ENCODE measurements at places on chromosomes 13 and 19.

DNA sequence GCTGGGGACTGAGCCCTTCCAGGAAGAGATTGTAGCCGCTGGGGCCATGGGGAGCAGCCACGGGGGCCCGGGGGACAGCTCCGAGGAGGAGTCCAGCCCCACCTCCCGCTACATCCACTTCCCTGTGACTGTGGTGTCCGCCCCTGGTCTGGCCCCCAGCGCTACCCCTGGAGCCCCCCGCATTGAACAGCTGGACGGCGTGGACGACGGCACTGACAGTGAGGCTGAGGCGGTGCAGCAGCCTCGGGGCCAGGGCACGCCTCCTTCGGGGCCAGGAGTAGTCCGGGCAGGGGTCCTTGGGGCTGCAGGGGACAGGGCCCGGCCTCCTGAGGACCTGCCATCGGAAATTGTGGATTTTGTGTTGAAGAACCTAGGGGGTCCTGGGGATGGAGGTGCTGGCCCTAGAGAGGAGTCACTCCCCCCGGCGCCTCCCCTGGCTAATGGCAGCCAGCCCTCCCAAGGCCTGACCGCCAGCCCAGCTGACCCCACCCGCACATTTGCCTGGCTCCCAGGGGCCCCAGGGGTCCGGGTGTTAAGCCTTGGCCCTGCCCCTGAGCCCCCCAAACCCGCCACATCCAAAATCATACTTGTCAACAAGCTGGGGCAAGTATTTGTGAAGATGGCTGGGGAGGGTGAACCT lies 9.6 kb downstream of the IGFLR1 start:
- no peak for DNase-seq

DNA sequence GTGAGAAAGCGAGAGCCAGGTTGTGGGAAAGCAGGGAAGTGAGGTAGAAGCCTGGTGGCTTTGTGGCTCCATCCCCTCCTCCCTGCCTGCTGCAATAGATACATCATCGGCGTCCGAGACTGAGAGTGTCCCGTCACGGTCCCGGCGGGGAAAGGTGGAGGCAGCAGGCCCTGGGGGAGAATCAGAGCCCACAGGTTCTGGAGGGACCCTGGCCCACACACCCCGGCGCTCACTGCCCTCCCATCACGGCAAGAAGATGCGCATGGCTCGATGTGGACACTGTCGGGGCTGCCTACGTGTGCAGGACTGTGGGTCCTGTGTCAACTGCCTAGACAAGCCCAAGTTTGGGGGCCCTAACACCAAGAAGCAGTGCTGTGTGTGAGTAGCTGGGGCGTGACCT lies 5.1 kb downstream of the KMT2B start:
- no peak for DNase-seq

GRCh38 chr19:10343495-10343894 lies 4.1 kb upstream of the ICAM3 start:
- DNase-seq: no peak

DNA sequence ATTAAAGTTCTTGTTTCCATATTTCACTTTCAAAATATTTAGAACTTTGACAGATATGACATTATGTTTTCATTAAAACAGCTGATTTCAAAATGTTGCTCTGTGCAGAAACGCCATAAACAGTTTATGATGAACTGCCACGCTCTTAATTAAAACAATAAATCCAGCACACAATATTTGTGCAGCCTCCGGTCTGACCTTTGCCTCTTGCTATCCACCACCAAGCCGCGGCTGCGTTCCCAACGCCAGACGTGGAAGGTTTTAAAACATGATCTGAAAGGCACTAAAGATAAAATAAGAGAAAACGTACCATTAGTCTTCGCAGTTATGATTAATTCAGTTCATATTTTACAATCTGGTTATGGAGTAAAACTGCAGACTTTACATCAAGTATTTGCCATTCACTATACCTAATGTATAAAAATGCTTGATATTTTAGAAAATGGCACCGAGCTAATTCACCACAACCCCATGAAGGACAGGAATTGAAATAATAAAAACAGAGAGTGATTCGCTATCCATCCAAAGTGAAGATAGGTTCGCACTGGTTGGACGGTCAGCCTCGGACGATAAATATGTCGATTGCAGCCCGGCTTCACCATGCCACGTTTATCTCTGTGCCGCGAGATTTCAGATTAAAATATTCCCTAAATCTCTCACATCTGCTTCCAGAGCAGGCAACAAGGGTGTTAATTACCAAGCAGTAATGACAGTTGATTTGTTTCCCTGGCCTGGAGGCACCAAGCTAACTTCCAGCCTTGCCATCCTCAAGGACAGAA lies 103.3 kb upstream of the ZNF507 start:
- DNase-seq: no peak

DNA sequence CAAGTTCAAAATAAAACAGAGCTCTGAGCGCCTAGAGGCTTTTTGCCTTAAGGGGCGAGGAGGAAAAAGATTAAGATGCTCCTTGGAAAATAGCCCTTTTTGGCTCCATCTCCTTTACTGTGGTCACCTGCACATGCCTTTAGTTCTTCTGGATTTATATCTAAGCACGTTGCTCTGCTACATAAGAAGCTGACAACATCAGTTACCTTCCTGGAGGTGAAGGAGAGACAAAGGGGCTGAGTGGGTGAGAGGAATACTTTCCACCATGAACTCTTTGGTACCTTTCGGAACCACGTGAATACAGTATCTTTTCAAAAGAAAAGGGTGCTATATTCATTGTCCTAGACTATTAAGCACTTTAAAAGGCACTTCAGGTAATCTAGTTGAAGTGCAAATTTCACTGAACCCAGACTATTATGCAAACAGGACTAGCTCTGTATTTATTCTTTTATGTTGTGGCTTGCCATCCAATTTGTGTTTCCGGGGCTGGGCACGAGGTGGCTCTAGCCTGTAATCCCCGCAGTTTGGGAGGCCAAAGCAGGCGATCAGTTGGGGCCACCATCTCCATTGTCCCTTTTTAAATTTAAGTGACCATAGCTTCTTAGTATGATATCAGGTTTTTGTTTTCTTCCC lies 201.5 kb downstream of the TM9SF2 start:
- no peak for DNase-seq

- no peak for DNase-seq
Observed at GRCh38 chr13:98976941-98977340, 923 bp downstream of the DOCK9 start.

DNA sequence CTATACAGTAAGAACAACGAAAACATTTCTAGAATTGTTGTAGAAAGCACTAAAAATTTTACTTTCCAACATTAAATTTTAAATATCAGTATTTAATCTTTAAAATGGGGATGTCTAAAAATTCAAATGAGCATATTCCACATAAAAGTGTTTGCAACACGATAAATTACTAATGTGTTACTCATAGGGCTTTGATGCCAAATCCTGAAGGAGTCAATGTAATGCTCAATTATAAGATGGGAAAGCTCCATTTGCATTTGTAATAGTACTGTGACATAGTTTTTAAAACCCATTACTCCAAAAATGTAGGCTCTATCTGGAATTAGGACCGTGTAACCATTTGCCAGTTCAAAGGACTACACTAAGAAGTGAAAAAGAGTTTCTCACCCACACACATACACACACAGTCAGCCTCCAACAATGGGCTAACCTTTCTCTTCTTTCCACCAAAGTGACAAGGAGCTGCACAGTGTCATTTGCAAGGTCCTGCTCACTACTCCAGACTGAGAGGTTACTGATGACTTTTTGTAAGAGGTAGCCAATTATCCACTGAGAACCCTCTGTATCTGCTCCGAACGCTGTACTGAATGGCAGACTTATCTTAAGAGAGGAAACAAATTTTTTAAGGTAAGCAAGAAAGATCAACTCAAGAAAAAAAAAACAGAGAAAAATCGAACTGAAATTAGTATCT lies 26.1 kb upstream of the EEF1AKMT1 start:
- no peak for DNase-seq

- no peak for DNase-seq
Observed at GRCh38 chr19:11092181-11092538, 2.9 kb downstream of the LDLR start.

DNA sequence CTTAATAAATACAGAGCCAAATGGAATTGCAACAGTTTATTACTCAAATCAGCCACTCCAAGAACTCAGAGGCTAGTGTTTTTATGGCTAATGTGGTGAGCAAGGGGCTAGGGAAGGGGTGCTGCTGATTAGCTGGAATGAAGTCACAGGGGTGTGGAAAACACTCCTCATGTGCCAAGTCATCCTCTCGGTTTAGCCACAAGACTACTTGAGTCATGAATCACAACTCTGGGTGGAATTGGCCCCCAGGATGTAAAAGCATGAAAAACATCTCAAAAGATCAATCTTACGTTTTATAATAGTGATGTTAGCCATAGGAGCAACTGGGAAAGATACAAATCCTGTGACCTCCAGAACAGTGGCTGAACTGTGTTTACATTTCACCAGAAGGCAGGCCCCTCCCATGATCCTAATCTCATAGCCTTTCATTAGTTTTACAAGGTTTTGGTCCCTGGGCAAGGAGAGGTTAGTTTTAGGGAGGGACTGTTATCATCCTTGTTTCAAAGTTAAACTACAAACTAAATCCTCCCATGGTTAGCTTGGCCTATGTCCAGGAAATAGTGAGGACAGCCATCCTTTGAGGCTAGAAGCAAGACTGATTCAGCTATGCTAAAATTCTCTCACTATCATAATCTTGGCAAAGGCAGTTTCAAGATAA lies 2020.1 kb upstream of the PCDH20 start:
- DNase-seq: no peak

DNA sequence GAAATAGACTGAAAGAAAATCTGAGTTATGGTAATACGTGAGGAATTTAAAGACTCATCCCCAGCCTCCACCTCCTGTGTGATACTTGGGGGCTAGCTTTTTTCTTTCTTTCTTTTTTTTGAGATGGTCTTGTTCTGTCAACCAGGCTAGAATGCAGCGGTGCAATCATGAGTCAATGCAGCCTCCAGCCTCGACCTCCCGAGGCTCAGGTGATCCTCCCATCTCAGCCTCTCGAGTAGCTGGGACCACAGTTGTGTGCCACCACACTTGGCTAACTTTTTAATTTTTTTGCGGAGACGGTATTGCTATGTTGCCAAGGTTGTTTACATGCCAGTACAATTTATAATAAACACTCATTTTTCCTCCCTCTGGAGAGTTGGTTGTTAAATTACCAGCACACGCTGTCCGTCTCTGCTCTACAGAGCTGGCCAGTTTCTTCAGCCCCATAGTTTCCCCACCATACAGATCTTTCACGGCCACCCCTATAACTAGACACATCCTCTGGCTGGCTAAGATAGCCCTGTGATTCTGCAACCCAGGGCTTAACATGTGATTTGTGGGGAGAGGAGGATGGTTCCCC lies 4.8 kb downstream of the TNFSF9 start:
- no peak for DNase-seq

GRCh38 chr13:51801631-51802099 lies 2.3 kb downstream of the DHRS12 start:
- DNase-seq: no peak

DNA sequence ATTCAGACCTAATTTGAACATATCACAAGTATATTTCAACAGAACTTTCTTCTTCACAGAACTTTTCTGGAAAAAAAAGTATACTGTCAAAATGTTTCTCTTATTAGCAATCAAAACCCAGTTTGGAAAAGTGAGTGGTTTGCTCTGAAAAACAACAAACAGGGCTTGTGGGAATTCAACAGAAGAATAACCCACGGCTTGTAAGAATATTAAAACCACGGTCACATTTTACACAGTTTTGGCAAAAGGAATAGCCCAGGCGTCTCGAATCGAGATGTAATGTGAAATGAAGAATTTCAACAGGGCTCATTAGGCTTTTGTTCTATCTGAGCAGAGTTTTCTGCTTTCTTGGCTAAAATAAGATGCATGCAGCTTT lies 70.7 kb downstream of the COL4A2 start:
- no peak for DNase-seq

DNA sequence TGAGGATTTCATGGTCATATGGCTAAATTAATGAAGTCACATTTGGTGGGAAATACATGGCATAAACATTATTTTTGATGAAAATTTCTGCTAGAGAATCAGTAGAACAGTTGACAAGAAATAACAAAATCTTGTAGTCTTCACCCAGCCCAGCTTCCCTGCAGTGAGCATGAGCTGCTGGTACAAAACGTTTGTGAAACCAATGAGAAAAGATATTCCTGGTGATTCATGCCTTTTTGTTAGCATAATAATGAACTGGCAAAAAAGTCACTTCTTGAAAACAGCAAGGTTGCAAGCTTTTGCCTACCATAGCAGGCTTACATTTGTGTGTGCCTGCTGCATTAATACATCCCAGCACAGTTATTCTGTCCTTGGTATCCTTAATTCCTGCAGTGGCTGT lies 475.9 kb upstream of the HTR2A start:
- DNase-seq: no peak

DNA sequence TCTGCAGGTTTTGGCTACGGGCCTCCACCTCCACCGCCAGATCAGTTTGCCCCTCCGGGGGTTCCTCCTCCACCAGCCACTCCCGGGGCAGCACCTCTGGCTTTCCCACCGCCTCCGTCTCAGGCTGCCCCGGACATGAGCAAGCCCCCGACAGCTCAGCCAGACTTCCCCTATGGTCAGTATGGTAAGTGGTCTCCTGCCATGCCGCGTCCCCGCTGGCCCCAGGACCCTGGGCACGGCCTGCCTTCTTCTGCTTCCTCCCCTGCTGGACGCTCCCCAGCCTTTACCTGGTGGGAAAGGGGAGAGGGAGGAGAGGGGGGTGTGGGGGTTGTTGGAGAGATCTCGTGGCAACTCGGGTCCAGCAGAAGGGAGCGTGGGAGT lies 5.7 kb upstream of the RPS15 start:
- no peak for DNase-seq

DNA sequence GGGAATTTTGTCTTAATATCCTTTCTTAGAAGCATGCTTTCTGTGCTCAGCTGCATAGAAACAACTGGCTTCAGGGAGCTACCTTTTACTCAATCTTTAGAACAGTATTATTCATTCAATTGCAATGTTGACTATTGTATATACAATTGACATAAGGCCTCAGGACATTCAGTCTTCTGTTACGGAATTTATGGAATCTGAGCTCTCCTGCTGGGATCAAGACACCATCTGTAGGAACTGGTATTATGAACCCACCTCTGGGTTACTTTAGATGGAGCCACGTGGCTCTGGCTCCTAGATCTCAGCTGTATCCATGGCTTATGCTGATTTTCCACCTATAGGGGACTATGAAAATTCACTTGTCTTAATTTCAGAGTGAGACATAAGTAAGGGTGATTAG lies 716.2 kb upstream of the GPC6 start:
- no peak for DNase-seq

GRCh38 chr13:41614671-41615527 lies 157.5 kb downstream of the RGCC start:
- no peak for DNase-seq

DNA sequence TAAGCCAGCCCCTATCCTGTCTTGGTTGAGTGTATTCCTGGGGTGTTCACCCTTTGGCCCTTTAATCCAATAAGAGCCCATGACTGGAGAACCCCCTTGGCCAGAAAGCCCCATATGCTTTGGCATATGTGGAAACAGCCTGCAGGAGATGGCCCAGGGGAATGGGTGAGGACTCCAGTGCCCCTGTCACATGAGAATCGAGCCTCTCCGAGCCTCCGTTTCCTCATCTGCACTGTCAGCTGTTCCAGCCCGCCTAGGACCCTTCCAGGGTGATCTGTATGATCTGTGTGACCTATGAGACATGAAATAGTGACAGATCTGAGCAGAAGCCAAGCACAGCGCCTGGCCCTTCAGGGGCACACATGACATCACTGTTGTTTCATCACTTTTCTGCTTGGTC lies 300.7 kb downstream of the ZNF536 start:
- no peak for DNase-seq

- no peak for DNase-seq
Observed at GRCh38 chr19:48613852-48614435, 932 bp downstream of the FAM83E start.

All from cortex of kidney (tissue), 1 donor.